ENCODE measurements at places on chromosomes 16 and 17. TPM values are rescaled to one million over a fixed set of nuclear protein-coding genes. Genes with fewer than 3 reads are reported as not detected.
A peak's percentile ranks its signal among the peaks of the same experiment; 100 is the strongest.

- DNase-seq, result no peak
Observed at GRCh38 chr17:75642784-75643642, 9.8 kb downstream of the SMIM5 start.

GRCh38 chr17:67999291-67999911 lies 3.1 kb upstream of the C17orf58 start:
- no peak for DNase-seq

The ASGR2 gene
- polyA plus RNA-seq, result 0.25 TPM

DNA sequence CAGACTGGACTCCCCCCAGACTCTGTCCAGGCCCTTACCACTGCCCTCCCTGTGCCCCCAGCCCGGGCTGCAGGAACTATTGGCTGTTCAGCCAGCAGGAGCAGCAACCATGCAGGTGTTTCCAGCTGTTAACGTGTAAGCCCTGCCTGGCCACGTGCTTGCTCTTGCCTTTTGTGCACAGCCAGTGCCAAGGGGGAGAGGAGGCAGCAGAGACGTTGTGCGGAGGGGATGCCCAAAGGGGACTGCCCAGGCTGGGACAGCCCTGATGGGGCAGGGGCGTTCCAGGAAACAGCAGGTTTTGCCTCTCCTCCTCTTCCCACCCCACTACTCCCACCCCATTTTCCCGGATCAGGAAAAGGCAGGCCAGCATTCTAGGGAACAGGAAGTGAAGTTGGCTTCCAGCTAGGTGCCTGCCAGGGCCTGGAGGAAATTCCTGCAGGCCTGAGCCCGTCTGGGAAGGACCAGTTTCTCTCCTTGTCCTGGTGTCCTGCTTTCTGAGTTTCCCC lies 16.7 kb upstream of the LASP1NB start:
- DNase-seq, result no peak

DNA sequence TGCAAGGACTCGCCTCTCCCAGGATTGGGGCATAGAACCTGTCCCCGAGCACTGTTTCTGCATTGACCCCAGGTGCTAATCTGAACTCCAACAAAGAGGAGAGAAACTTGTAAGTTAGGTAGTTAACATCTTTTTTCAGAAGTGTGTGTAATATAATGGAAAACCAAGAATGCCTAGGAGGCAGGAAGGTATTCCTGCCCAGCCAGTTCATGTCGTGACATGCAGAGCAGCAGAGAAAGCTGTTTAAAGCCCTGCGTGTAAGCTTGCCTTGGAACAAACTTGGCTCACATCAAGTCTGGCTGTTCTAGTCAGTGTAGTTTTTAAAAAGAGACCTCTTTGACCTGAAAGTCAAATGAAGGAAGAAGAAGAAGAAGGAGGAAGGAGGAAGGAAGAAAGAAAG lies 2.1 kb upstream of the GNA13 start:
- DNase-seq, result no peak

The GNAO1 gene
- 0.86 TPM for polyA plus RNA-seq

DNA sequence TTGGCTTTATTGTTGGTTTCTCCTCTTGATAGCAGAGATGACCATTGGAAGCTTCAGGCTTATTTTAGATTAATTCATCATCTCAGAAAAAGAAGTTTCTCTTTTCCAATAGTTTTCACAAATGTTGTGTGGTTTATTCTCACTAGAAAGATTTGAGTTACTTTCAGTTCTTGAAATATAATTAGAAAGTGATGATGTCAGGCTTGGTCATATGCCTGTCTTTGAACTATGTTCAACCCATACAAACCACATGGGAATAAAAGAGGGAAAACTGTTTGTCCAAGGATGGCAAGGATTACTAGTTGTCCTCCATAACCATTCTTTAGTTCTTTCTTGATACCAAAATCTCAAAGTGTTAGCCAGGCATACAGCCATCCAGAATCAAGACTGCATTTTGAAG lies 3.7 kb upstream of the HS3ST2 start:
- no peak for DNase-seq

DNA sequence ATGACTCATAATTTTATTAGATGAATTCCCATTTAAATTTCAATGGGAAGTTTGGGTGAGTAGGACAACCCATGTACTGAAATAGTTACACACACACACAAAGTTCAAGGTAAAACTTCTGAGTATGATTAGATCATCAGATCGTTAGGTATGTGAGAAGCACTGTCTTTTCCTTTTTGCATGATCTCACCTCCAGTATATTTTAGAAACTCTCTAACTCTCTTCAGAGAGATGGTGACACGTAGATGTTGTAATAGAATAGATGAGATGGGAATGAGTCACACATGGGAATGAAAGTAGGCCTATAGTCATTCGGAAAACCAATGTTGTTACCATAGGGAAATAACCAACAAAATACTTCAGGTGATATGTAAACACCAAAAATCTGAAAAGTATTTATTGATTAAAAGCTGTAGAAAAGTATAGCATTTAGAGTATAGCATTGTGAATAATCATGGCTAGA lies 22.2 kb downstream of the KRT23 start:
- peak; percentile 88 for DNase-seq

The RND2 gene
- polyA plus RNA-seq, result 0.52 TPM

DNA sequence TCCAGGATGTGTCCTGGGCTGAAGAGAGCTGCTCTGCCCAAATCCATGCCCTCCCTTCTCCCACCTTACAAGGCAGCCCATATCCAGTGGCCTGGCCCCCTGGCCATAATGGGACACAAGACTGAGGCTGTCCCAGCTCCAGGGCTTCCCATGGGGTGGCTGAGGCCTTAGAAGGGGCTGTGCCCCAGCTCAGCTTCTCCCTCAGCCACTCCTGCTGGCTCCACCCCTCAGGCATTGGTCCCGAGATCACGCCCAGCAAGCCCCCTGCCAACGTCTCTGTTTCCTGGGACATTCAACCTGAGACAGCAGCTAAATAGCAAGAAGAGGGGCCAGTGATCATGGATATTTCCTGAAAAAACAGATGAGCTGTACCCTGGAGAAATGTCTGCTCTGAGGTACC lies 43.3 kb downstream of the ARHGAP27 start:
- no peak for DNase-seq

Data from muscle of back (tissue), 13 donors.